ENCODE measurements at places on chromosomes 11 and 22.

DNA sequence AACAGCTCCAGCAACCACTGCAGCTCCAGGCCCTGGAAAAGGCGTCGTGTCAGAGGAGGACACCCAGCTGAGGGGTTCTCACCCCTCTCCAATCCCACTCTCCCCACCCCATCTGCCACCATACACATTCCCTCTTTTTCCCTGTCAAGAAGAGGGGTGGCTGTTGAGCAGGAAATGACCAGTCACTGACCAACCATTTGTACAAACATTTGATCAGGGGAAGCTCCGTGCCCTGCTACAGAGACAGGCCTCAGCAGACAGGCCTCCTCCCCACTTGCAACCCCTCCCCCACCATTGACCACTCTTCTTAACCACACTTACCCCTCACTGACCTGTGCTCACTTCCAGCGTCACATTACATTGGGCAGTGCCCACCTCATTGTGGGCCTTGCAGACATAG, 2.3 kb upstream of the VSIG2 start:
- no peak for DNase-seq

DNA sequence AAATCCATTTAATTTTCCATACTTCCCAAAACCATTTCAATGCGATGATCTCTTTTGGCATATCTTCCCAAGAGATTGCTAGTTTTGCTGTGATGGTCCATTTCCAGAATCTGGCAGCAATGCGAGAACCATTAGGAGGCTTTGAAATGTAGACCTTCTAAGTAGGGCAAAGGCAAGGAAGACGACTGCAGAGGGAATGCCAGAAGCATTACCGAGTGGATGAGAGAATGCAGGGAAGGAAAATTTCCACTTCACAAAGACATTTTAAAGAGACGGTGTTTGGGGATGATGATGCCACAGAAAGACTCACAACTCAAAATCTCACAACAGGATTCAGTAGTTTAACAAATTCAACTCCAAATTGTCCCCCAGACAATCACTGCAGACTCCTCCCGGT, 471 bp upstream of the CEP126 start:
- no peak for DNase-seq

GRCh38 chr11:76744186-76745043, 38.7 kb upstream of the TSKU start:
- DNase-seq = no peak

DNA sequence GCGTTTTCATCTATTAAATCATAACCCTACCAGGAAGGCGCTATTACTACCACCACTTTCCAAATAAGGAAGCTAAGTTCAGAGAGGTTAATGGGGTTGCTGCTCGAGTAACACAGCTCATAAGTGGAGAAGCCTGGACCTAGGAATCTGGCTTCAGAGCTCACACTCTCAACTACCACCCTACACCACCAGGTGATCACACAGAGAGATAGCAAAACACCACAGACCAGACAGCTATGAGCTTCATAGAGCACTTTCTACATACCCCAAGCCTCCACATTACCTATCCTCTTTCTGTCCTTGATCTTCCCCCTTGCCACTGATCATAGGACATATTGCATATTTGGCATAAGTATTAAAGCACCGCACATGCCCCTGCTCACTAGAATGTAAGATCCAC, 65.4 kb downstream of the TIMP3 start:
- no peak for DNase-seq

GRCh38 chr22:27975381-27976013, 56.4 kb upstream of the PITPNB start:
- DNase-seq = no peak

DNA sequence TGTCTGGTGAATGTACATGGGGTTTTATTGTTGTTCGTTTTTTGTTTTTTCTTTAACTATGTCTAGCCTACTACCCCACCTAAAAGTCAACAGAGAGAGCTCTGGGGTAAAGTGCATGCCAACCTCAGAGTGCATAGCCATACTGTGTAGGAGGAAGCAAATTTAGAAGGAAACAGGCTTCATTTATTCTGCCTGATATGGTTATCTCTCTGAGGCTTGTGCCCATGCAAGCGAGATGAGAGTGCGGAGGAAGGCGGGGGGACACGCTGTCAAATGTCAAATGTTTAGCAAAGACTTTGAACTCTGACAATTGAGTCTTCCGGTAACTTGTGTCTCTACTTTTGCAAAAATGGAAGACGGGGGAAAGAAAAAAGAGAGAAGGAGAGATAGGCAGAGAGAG, 295.5 kb downstream of the ETS1 start:
- peak; percentile 49 for DNase-seq

DNA sequence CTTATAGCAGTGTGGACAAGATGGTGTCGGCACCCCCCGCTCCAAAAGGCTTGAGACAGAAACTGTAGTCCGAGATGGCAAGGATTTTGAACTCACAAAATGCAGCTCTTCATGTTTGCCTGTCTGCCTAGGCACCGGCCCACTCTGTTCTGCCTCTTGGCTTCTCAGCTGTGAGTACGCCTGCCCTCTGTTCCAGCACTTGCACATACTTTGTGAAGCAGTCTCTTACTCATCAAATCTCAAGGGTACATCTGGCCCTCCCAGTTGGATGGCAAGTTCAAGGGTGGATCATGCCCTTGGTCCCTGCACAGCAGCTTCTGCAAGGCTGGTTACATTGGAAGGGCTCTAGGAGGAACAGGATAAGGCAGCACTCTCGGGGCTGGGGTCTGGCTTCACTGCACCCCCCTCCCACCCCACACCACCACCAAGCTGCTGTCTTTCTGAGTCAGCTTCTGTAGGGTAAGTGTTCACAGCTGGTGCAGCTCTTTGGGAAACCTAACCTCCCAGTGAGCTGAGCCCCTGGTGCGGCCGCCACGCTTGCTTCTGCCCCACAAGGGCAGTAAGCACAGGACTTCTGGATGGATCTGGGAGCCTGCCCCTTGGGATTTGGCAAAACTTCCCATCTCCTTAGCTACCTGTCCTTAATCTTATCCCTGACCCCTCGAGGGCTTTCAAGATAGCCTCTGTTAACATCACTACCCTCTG, 37.2 kb downstream of the FAM83F start:
- DNase-seq = no peak

DNA sequence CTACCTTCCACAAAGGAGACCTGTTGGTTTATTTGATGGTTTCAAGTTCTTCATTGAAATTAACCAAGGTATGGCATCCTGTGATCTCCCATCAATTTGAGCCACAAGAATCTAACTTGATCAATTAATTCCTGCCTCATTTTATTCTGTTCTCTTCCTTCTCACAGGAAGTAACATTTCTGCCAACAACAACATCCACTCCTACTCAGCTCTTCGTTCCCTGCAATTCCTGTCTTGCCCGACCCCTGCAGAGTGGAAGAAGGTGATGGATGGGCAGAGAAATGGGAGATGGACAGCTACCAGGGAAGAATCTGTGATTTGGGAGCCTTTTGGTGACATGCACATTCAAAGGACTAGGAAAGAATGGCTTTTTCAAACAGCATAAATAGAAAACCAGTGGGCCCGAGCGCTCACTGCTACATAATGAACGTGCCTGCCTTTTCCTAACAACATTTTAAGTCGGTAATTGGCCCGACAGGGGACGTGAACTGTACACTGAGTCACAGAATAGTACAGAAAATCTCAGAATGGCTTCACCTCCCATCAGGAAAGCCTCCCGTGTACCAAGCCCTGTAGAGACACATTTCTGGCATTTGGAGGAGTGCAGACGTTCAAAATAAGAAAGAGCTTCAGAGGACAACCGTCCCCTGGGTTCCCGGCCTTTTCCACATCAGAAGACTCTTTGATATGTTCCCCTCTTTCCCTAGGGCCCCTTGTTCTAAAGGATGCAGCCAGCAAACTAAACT, 112.6 kb upstream of the SEZ6L start:
- no peak for DNase-seq

GRCh38 chr11:128497061-128497775, 90.1 kb downstream of the ETS1 start:
- DNase-seq = no peak

GRCh38 chr11:71488681-71489270, 35.8 kb downstream of the NADSYN1 start:
- no peak for DNase-seq

DNA sequence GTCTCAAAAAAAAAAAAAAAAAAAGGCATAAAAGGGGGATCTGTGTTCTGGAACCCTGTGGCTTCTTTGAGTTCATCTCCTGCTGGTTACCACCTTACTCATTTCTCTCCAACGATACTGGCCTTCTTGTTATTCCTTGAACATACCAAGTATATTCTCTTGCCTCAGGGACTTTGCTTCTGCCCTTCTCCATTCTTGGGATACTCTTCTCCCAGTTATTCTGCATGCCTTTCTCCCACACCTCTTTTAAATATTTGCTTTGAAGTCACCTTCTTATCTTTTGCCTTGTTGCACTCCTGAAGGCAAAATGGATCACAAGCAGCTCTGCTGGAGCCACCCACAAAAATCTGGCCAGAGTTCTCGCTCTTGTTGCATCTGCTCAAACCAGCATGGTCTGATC, 76.0 kb upstream of the RRM1 start:
- no peak for DNase-seq

DNA sequence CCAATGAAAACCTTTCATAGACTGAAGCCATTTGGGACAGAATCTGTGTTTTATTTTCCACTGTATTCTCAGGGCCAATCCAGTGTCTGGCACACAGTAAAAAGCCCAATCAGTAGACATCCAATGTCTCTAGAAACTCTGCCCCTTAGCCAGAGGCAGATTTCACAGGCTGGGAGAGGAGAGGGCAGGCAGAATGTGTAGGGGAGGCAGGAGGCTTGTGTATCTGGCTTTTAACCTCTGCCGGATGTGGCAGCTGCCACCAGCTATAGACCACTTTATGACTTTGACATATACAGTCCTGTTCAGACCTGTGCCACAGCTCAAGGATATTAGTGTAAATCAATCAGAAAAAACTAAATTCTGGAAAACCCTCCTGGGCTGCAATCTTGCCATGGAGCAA, 4.4 kb downstream of the EXPH5 start:
- no peak for DNase-seq

DNA sequence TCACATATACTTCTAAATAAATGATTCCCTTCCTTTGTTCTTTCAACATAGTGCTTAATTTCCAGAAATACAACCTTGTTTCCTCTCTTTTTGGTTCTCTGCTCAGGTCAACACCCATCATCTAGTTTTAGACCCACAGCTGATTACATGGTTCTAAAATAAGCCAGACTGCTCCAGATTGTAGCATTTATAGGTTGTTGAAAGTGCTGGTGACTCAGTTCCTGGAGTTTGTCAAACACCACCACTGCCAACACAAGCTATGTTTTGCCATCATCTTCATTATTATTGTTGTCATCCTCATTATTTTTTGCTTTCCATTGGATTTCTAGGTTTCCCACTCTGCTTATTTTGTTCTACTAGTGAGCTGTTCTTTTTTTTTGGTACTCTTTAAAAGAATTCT, 22.3 kb upstream of the MMP20 start:
- no peak for DNase-seq

DNA sequence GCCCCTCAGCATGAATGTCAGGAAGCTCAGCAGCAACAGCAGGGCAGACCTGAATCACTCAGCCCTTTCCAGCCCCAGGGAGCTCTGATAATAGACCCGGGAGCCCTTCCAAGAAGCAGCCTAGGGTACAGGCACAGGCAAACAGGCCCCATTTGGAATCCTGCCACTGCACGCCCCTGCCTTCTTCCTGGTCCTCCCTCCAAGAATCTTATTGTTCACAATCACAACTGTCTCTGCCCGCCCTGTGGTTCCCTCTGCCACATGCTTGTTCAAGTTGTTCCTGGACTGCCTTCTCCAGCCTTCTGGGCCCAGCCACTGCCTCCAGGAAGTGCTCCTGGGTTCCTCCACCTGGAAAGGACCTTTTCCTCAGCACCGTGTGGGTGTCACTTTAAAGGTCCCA, 54.6 kb downstream of the LRRC32 start:
- DNase-seq = no peak

DNA sequence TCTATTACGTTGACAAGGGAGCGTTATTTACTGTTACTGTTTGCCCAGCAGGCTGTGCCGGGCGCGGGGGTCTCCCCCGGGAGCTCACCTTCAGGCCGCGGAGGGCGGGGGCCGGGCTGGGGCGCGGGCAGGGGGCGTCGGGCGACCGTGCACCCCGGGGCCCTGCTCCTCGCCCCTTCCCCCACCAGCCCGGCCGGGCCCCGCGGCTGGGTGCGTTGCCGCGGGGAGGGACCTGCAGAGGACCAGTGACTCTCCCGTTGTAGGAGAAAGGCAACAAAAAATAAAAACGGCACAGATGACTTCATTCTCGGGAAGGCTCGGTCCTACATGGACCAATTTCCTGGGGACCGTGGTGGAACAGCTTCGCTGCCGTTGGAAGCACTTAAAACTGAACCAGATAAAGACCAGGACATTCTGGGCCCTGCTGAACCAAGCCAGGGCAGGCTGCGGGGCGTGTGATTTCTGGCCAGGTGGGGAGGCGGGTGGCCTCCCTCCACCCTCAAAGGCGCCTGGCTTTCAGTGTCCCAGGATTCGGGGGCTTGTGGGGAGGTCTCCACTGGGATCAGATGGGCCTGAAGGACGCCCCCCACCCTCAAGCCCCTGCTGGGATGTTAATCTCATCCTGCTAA, 57.4 kb downstream of the IGLL1 start:
- no peak for DNase-seq

DNA sequence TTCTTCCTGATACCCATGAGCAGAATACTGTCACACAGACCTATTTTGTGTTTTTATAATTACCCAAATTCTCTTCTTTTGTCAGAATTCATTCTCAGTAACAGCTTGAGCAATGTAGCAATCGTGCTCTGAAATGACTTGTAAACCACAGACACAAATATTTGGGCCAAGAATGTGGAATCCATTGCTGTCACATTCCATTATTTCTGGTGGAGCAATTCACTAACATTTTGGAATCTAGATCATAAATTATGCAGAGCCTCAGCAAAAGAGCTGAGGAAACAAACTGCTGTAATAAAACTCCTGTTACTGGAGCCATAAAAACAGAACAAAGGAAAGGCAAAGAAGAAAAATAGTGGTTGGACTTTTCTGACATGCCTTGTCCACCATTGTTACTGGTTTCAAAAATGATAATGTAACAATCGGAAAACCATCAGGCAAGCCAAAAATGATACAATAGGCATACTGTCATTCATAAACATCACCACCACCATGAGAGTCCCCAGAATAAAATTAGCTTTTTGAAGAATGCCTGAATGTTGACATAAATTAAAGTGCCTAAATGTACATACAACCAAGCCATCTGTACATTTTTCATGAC, 223.4 kb upstream of the PITPNB start:
- DNase-seq = no peak

DNA sequence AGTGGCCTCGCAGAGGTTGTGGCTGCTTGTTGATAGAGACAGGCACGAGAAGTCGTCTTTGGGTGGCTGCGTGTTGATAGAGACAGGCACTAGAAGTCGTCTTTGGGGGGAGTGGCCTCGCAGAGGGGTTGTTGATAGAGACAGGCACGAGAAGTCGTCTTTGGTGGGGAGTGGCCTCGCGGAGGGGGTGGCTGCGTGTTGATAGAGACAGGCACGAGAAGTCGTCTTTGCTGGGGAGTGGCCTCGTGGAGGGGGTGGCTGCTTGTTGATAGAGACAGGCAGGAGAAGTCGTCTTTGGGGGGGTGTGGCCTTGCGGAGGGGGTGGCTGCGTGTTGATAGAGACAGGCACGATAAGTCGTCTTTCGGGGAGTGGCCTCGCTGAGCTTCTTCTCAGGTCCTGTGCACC, 328.8 kb downstream of the TBC1D22A start:
- no peak for DNase-seq

Measured in stimulated activated CD4-positive, alpha-beta T cell treated with anti-CD3 and anti-CD28 coated beads, Interleukin-15, amount 100 ng/mL, for 48 hours (primary cell).